ENCODE measurements at places on chromosomes 6 and 20. TPM values are rescaled to one million over a fixed set of nuclear protein-coding genes. Genes with fewer than 3 reads are reported as not detected.

Gene NOX3
- total RNA-seq: not detected

Gene SNX21
- total RNA-seq: 86.1 TPM

Gene COL11A2
- total RNA-seq: 39.0 TPM

Gene TREML2
- total RNA-seq: 0.27 TPM

Gene IPCEF1
- 2.1 TPM for total RNA-seq

Gene WFDC2
- total RNA-seq: 2.4 TPM

Gene GINS1
- 6.8 TPM for total RNA-seq

Gene TRIM10
- total RNA-seq: 1.0 TPM

Gene TRIM40
- total RNA-seq: not detected

Gene XKR7
- 8.2 TPM for total RNA-seq

Gene PARD6B
- total RNA-seq: 31.1 TPM

Gene BHLHE23
- 4.7 TPM for total RNA-seq

Gene ECT2L
- total RNA-seq: not detected

Gene PCK1
- total RNA-seq: 2.4 TPM

Gene GJA1
- total RNA-seq: 209 TPM
